ENCODE measurements at places on chromosomes 7 and 10. TPM values are rescaled to one million over a fixed set of nuclear protein-coding genes. Genes with fewer than 3 reads are reported as not detected.

KCNMA1 gene
- not detected for total RNA-seq

LSM8 gene
- 49.4 TPM for total RNA-seq

DNA sequence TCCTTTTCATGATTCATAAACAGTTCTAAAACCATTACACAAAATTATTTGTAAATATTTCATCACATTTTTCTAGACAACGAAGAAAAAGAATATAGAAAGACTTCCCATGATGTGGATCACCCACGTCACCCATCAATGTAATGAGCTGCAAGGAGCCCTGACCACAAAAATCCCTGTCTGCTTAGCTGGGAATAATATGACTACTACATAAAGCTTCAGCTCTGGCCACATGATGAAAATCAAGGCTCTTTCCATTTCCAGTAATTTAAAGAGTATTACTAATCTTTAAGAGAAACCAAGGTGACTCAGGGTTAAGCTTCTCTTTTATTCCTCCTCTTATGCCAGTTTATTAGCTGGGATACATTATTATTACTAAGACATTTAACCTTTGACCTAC, 180.8 kb upstream of the CACNA2D1 start:
- no peak for DNase-seq

DNA sequence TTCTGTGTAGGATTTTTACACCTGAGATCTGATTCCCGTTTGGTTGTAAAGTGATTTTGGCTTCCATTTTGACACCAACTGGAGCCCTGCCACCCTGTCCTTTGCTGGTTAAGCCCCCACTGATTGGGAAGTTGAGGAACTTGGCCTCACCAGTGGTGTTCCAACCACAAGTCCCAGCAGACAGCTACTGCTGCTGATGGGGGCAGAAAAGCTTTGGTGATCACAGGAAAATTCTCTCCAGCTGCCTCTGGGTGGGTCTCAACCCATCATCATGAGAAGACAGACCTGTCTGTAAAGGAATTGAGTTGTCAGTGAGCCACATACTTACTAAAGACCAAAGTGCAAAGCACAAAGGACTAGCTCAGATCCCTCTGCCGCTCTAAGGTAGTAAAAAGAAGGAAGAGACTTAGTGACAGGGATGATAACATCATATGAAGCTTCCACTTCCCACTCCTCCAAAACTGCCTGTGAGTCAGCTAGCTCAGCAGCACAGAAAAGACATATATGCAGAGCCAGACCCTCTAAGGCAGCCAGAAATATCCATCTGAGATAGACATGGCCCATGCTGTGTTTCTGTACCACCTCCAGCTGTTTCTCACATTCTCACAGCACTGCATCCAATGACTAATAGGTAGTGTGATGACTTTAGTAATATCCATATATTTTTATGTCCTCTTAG, 22.4 kb upstream of the LRRC17 start:
- no peak for DNase-seq

DNA sequence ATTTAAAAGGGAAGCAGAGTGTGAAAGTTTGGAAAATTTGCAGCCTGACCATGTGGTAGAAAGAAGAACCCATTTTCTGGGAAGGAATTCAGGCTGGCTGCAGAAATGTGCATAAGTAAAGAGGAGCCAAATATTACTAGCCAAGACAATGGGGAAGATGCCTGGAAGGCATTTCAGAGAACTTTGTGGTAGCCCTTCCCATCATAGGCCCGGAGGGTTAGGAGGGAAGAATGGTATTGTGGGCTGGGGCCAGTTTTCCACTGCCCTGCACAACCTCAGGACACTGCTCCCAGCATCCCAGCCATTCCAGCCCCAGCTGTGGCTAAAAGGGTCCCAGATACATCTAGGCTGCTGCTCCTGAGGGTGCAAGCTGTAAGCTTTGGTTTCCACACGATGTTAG, 278.5 kb upstream of the BMPER start:
- DNase-seq: no peak

DNA sequence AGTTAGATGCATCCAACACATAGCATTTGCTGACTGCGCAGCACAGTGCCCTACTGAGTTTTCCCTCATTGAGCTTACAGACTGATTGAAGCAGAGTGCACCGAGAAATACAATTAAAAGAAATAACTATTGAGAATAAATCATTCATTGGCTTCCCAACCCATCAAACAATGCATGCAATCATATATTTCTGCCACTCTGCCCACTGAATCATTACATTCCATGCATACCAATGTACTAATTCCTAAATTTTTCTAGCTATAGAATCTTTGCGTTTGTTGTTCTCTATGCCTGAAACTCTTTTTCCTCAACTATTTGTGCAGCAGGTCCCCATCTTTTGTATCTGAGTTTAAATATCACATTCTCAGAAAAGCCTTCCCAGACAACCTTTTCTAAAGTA, 783.8 kb downstream of the SORCS1 start:
- DNase-seq: no peak

- DNase-seq: no peak
Measured at GRCh38 chr7:93138576-93138975, 9.6 kb downstream of the SAMD9L start.

- no peak for DNase-seq
Measured at GRCh38 chr10:50931948-50932431, 46.6 kb upstream of the A1CF start.

DNA sequence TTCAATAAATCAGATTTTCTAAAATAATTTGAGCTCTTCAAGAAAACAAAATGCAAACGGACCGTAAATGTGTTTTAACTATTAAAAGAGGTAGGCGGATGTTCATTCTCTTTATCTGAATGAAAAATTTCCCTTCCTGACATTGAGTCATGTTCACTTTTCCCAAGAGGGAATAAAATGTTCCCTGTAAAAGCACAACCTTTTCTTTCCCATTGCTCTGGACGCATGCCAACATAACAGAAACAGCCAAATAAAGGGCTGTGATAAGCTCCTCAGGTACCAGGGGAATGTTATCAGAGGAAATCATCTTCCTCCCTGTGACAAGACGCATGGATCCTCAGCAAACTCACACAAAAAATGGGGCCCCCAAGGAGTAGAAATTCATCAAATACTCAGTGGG, 251.8 kb downstream of the MTERF1 start:
- no peak for DNase-seq

- no peak for DNase-seq
Measured at GRCh38 chr10:35132727-35133126, 6.1 kb downstream of the CREM start.

DNA sequence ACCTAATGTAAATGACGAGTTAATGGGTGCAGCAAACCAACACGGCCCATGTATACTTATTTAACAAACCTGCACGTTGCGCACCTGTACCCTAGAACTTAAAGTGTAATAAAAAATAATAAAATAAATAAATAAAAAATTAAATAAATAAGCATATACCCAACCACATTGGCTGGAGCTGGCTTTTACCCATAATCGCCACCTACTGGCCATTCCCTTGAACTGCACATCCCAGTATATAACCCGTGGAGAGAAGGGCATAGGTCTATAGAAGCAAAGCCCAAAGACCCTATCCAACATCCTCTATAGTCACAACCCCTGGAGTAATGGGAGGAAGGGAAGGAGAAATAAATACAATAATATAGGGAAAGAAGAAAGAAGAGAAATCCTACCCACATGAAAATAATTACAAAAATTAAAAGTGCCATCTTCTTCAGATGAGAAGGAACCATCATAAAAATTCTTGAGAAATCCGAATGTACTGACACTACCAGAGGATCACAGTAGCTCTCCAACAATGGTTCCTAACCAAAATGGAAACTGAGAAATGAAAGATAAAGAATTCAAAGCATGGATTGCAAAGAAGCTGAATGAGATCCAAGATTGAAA, 65.6 kb downstream of the TWIST1 start:
- no peak for DNase-seq

GRCh38 chr7:82599895-82600294, 156.3 kb upstream of the CACNA2D1 start:
- DNase-seq: no peak

- DNase-seq: no peak
Measured at GRCh38 chr7:93757426-93757825, 133.1 kb downstream of the TFPI2 start.

Data from CD4-positive, alpha-beta T cell (primary cell).